ENCODE measurements at places on chromosomes 3 and 15. TPM values are rescaled to one million over a fixed set of nuclear protein-coding genes. Genes with fewer than 3 reads are reported as not detected.

Gene SLC12A1
- total RNA-seq = not detected

Gene BLOC1S6
- 49.9 TPM for total RNA-seq

Gene ANKRD63
- not detected for total RNA-seq

Gene IL17RE
- 0.61 TPM for total RNA-seq

Gene SATB1
- 228 TPM for total RNA-seq

- DNase-seq = no peak
Measured at GRCh38 chr3:124636101-124636862, 94.0 kb upstream of the UMPS start.

DNA sequence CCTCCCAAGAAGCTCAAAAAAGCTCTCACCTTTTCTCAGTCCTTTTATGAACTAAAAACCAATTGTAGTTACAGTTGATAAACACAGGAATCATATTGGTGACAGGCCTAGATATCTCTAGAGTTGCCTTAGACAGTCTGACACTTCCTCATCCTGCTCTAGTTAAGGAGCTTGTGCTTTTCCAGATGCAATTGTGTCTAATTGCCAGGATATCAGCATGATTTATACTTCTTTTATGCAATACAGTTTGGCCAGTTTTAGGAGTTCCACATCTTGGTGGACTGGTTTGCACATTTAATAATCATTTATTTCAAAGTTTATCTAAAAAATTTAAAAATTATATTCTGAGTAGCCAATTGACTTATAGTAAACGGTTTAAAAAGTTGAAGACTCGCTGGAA lies 95.7 kb downstream of the DUT start:
- no peak for DNase-seq

DNA sequence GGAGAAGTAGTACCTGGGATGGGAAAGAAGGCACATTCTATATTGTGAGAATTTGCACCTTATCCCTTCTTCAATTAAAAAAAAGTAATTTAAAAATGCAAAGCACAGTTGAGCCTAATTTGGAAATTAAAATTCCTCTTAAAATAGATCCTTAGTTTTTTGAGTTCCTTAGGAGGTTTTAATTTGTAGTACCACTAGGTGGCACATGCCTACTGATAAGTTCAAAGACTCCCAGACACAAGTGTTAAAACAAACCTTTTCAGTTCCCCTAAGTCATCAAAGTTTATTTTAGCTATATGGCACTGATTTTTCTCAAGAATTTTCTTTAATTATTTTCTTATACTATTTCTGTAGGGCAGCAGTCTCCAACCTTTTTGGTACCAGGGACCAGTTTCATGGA lies 127.6 kb upstream of the AZI2 start:
- no peak for DNase-seq

DNA sequence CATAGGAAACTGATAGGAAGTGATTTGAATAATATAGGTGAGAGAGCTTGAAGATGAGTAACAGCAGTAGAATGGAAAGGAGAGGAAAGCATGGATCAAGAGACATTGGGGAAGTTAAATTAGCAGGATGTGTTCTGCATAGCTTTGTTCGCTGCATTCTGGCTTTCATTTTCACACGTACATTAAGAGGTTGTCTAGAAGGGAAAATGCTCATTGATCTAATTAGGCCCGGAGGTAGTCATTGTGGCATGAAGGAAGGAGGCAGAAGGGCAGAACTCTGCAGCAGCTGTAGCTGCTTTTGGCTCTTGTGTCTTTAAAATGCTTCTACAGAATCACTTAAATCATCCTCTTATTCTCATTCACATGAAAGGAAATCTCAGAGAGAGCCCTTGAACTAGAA lies 40.3 kb downstream of the KCNAB1 start:
- no peak for DNase-seq

DNA sequence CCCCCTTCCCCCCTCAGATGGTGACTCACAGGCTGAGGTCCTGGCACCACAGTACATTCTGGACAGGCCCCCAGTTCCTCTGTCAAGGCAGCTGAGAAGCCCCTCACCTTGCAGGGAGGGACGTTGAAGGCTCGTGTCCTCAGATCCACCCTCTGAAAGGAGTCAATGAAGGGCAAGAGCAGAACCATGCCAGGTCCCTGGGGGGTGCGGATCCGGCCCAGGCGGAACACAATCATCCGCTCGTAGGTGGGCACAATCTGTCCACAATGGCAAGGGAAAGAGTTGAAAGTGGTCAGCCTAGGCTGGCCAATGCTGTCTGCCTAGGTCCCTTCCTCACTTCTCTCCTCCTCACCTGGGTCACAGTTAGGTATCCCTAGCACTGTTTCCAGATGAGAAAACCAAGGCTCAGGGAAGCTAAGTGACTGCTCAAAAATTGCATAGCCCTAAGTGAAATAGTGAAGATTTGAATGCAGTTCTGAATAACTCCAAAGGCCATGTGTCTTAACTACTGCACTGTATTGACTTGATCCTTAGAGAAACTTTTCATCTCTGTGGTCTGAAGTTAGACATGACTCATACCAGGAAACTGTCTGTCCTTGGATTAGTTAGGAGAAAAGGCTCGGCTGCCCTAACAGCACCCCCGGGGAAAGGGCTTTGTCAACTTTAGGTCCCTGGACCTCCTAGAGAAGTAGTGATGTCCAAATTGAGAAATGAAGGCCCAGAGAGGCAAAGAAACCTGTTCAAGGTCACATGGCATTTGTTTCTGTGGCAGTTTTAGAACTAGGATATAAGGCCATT lies 2.9 kb downstream of the STOML1 start:
- no peak for DNase-seq

GRCh38 chr3:168453623-168454022 lies 357.9 kb upstream of the GOLIM4 start:
- DNase-seq = no peak

GRCh38 chr3:128870347-128870746 lies 9.1 kb upstream of the ACAD9 start:
- no peak for DNase-seq

DNA sequence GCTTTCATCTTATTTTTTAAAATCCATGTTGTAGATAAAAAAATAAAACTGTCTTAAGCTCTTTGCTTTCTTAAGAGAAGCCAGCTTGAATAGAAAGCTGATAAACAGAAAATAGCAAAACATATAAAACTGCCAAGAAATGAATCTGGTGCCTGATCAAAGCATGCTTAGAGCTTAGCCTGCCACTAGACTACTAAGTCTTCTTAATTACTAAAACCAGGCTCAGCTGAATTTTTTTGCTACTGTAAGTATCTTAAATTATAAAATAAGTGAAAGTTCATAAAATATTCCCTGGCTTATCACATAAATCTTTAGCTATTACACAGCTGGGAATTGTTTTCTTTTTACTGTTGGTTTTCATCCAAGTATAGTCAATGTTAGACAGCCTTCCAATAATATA lies 803.9 kb downstream of the DIPK2A start:
- DNase-seq = no peak

GRCh38 chr3:58026598-58026997 lies 18.4 kb downstream of the FLNB start:
- DNase-seq = no peak

DNA sequence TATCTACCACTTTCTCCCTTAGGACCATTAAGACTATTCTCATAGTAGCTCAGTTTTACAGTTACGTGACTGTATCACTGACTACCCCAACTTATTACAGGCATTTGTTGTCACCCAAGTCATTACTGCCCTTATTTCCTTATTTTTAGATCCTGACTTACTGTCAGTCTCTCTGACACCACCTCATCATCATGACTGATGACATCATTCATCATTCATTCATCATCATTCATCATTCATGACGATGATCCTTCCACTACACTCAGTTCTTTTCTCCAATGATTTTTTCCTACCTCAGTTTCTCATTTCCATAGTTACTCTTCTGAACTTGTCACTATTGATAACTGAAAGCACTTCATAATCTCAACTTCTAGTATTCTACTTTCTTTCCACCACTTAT lies 83.8 kb downstream of the ADAM10 start:
- no peak for DNase-seq

DNA sequence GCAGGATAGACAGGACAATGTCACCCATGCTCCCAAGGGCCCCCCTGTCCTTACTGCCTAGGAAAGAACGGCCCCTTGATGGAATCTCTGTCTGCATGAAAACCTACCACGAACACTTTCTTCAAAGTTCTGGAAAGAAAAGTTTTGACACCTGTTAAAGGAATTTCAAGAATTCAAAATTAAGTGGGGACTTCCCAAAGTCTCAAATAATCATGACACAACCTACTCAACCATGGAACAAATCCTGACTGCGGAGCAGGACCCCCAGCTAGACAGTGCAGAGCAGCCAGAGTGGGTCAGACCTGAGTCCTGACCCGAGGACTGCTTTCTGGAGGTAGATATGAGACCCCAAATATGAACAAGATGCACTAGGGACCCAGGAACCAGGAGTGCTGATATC lies 245.3 kb upstream of the NSMCE3 start:
- DNase-seq = no peak

DNA sequence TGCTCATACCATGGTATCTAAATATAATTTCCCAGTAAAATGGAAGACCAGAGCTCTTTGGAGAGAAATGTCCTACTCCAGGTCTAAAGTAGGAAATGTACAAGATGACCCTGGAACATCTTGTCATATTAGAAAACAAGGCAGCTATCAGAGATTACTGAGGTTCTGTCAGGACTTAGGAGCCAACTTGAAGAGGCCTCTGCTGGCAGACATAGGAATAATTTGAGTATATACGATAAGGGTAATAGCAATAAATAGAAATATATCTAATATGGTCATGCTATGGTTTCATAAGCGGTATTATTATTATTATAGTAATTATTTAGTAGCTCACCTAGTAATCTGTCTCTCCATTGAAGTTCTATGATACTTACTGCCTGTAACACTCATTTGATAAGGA lies 224.2 kb downstream of the SOX2 start:
- no peak for DNase-seq
